Hippocampal formation (tissue), 2 donors: ENCODE measurements at places on chromosomes 2 and 18.

GRCh38 chr2:42922790-42923579, 130.6 kb upstream of the HAAO start:
- DNase-seq = no peak

- no peak for DNase-seq
These were observed 79.5 kb upstream of the SLC8A1 start for GRCh38 chr2:40531359-40531758.

DNA sequence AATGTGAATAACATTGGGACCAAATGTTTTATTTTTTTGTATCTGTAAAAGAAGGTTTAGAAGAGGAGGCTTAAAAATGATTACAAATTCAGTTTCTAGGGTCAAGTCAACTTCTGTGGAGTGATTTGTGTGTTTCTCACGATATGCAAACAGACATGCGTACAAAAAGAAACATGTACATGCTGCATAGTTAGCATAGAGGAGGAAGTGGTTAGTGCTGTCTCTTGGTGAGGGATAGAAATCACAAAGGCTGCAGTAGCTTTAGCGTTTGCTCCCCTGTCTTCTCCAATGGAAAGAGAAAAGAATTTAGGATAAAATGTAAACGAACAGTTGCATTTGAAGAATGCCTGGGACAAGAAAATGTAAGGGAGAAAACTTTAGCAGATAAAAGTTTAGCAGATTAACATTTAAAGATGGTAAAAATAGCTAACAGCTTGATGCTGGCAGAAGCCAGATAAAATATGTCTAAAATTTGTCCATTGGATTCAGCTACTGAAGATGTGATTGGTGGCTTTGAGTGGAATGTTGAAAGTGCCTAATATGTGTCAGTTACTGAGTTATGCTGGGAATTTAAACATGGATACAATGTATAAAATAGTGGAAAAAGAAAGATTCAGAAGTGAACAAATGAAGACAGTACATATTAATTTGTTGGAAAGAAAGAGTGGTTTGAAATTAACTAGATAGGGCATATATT, 44.9 kb downstream of the MALT1 start:
- no peak for DNase-seq

DNA sequence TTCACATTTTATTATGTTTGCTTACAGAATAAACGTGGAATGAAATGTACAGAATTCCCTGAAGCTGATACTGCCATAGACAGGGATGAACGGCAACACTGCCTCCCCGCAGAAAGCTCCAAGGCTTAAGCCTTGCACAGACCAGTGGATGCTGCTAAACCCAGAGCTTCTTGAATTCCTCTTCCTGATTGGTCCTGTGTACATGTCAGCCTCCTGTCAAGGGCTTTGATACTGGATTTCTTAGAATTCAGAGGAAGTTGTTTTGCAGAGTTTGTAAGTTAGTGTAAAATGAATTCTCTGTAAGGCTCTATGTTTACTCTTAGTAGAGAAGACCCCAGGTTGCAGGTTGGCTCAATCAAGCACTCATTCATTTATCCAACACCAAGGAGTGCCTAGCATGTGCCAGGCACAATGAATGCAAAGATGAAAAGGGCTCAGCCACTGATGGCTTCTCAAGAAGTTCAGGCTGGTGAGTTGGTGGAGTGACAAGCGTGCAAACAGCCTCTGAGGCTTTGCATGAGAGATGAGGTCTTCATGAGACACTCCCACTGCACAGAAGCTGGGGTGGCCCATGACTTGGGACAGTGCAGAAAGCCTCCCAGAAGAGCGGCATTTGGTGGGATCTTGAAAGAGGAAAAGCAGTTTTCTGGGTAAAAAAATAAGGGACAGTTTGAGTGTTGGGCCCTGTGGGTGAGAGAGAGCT, 50.4 kb downstream of the ACKR3 start:
- no peak for DNase-seq

DNA sequence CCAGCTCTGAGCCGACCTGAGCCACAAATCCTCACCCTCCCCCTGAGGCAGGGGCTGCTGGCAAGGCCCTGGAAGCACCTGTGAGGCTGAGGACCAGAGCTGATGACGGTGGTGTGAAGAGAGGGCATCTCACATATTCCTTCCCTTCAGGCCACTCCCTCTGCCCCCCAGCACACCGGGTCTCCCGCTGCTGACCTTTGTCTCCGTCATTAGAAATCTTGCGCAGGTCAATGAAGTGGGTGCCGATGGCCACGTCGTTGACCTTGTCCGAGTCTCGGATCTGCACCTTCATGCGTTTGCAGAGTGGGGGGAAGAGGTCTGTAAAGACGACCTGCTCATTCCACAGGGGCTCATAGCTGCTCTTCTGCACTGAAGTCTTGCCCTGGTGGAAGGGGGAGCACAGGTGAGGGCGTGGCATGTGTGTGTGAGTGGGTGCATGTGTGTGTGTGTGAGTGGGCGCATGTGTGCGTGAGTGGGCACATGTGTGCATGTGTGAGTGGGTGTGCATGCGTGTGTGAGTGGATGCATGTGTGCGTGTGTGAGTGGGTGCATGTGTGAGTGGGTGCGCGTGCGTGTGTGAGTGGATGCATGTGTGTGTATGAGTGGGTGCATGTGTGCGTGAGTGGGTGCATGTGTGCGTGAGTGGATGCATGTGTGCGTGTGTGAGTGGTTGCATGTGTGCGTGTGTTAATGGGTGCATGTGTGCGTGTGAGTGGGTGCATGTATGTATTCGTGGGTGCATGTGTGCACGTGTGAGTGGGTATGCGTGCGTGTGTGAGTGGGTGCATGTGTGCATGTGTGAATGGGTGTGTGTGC, 4.5 kb upstream of the OTOF start:
- DNase-seq = no peak

DNA sequence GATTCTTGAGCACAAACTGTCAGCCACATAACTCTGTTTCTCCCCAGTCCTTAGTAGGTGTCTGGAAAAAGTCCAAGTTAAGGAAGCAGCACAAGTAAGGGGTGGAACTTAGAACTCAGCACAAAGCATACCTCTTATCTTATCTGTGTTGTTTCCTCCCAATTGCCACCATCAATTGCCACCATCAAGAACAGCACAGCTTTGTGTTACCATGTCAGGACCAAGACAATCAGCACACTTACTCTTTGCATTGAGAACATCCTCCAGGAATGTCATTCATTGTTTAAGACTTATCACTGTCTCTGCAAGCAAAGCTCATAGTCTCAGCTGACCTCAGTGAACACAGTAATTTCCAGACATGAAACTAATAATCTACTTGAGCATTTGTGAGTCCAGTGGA, 212.7 kb upstream of the FSHR start:
- DNase-seq = no peak

DNA sequence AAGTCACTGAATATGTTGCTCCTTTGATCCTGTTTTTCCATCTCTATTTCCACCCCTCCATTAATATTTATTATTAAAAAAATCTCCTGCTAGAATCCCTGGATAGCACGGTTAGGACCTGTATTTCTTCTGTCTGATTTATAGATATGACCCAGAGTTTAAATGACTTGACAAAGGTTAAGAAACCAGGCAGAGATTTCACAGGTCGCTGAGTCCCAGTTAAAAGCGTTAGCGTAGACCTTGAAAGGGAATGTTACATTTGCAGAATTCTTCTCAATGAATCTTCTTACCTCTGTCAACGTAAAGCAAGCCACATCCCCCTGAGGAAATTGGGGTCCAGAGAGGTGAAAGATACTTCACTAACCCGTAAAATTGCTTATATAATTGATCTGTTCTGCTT, 220.2 kb downstream of the GCA start:
- no peak for DNase-seq

DNA sequence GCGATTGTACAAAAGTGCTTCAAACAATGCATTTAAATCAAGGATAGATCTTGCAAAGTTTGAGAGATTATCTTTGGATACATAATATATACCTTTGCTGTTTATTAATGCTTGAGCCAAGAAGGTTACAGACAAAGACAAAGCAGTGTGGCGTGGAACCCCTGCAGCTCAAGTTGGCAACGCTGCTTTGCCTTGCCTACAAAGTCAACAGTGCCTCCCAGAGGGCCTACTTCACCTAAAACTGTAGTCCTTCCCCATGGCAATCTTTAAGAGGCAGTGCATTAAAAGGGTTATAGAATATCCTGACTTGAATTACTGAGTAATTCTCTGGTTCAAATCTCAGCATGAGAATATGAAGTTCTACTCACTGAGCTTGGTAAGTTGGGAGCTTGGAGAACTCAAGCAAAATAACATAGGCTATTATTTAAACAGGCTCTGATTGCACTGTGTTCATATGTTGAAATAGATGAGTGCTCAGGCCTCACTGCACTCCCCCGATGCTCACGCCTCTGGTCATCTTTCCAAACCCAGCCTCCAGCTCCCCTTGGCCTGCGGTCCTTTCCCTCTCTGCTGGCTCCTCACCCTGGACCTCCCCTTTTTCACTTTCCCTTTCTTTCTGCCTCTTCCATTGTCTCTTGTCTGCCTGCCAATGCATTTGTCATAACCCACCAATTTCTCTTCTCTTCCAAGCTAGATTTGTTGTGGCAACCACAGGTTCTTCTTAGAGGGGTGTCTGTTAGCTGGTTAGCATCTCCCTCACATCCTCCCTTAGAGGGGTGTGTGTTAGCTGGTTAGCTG, 96.5 kb downstream of the MYT1L start:
- DNase-seq = no peak
